ENCODE measurements at places on chromosomes 13 and 19.

DNA sequence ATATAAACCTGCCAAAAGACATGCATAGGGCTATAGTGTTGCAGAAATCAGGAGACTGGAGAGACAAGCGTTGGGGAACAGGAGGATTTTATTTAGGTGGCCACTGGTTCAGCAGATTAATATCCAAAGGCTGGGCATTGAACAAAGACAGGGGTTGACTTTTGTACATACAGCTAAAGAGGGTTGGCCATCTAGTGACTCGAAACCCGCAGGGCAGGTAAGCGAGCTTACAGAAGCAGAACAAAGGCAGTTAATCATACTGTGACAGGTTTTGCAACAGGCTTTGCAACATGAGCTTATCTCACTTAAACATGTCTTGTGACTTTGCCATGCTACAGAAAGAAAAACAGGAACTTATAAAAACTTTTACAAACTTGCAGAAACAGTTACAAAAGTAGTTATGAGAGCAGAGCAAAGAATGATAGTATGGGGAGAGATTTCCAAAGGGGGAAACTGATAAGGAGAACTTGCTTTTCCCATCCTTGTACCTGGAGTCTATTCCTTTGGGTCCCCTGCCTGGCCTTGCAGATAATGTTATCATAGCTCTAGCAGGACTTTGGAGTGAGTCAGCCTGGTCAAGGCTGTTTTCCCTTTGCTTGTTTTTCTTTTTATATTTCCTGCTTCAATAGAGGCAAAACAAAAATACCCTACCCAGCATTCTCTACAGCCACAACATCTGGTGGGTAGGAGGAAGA, 234.2 kb downstream of the PCDH17 start:
- DNase-seq, result no peak

- no peak for DNase-seq
Observed at GRCh38 chr13:46104868-46105267, at the start of gene CPB2. Gene CPB2 (minus strand): TSS chr13:46105033. CDS start chr13:46105009, 24 bp downstream.

DNA sequence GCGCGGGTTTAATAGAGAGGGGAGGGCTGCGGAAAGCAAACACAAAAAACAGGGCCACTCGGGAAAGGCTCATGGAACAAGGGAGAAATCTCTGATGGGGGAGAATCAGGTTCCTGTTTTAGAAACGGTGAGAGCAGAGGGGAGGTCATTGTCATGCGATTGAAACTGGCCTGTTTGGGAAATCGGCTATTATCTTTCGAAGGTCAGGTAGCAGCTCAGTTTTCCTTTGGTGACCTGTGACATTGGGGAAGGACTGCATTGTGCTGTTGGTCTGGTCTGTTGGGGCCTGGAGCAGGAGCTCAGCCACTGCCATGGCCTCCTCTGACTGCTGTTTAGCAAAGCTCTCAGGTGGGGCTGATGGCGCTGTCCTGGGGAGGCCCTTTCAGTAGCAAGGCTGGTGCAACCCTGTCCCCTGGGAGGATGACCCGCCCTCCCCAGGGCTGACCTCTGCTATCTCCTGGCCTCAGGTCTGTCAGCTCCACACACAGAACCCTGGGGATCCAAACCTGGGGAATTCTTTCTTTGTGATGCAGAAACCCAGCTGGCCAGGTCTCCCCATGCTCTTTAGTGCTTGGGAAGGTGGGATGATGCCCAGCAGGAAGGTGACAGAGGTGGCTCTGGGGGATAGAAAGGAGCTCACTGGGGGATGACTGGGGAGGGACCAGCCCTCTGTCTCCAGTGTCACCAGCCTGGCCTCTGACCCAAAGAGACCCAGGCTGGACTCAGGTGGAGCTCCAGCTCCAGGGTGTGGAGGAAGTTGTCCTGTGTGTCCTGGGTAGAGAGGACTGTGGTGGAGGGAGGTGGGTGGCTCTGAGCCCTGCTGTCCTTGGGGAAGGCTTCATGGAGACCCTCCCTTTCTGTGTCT, 21.2 kb upstream of the CD177 start:
- DNase-seq, result no peak

DNA sequence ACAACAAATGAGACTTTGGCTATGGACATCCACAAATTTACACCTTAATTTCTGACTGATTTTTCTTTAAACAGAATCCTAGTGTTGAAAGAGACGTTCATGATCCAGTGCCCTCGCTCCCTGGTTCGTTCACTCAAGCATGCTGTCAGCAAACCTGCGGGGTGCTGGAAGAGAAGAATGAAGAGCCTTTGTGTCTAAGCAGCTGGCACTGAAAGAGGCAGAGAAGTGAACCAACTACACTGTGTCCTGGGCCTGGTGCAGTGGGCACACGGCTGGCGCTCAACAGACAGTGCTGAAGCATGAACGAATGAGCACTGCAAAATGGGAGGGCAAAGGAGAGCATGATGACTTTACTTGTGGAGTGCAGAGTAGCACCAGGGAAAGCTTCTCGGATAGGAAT, 46.8 kb downstream of the MIPEP start:
- DNase-seq, result no peak

DNA sequence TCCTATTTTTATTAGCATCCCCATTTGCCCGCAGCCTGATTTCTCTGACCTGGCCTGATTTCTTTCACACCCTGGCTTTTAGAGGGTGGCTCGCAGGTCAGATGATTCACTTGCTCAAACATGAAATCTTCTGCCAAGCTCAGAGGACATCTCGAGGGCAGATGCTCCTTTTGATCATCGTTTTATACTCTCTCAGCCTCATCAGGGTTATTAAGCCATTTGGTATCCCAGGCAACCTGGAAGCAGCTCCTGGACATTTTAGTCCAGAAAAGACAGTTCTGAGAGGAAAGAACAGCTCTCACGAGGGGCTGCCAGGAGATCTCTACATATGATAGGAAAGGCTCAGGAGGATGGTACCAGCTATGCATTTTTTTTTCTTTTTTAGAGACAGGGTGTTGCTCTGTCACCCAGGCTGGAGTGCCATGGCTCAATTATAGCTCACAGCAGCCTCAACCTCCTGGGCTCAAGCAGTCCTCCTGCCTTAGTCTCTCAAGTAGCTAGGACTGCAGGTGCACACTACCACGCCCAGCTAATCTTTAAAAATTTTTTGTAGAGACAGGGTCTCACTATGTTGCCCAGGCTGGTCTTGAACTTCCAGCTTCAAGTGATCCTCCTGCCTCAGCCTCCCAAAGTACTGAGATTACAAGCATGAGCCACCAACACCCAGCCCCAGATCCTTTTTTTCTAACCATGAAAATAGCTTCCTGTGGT, 165.4 kb downstream of the KATNAL1 start:
- DNase-seq, result no peak

DNA sequence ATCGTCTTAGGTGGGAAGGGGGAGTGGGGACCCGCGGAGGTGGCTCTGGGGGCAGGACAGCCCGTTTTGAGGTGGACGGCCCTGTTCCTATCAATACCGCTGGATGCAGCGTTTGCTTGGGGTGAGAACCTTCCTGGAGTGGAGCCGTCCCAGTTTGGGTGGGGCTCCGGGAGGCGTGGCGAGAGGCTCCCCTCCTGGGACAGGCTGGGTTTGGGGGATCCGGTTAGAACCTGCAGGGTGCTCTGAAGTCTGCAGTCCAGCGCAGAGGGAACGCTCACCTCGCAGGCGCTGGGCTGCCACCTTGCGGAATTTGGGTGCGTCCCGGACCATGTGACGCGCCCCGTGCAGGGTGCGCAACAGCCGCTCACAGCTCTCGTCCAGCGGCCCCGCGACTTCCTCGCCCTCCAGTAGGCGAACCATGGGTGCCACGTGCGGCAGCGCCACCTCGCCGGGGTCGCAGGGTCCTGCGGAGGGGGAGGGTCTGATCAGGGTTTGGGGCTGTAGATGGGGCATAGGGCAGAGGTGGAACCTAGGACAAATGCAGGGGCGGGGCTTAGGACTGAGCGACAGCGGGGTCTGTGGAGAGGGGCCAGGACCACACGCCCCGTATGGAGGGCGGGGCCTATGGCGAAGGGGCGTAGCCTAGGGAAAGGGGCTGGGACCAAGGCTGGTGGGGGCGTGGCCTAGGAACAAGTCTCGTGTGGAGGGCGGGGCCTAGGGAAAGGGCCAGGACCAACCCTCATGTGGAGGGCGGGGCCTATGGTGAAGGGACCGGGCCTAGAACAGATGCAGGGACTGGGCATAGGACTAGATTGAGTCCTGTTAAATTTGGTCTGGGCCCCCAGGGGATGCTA, 13.8 kb downstream of the SH2D3A start:
- peak; percentile 75 for DNase-seq
